Upper lobe of right lung (tissue), 1 donor: ENCODE measurements at places on chromosomes 4 and X. TPM values are rescaled to one million over a fixed set of nuclear protein-coding genes. Genes with fewer than 3 reads are reported as not detected.

- H3K4me3 ChIP-seq: no peak overlapping the region
- H3K36me3 ChIP-seq: no peaks in the 10 kb centered on the region
- H3K4me1 ChIP-seq: no peaks in the 10 kb centered on the region
These were observed 125.1 kb upstream of the FRMPD4 start for GRCh38 chrX:12013211-12013618.

- no peaks in the 10 kb centered on the region for H3K4me1 ChIP-seq
- H3K4me3 ChIP-seq: no peak overlapping the region
- no peaks in the 10 kb centered on the region for H3K27me3 ChIP-seq
- H3K36me3 ChIP-seq: no peaks in the 10 kb centered on the region
- no peak for DNase-seq
- no peak overlapping the region for H3K27ac ChIP-seq
These were observed 230.7 kb upstream of the STK26 start for GRCh38 chrX:131792356-131792749.

DNA sequence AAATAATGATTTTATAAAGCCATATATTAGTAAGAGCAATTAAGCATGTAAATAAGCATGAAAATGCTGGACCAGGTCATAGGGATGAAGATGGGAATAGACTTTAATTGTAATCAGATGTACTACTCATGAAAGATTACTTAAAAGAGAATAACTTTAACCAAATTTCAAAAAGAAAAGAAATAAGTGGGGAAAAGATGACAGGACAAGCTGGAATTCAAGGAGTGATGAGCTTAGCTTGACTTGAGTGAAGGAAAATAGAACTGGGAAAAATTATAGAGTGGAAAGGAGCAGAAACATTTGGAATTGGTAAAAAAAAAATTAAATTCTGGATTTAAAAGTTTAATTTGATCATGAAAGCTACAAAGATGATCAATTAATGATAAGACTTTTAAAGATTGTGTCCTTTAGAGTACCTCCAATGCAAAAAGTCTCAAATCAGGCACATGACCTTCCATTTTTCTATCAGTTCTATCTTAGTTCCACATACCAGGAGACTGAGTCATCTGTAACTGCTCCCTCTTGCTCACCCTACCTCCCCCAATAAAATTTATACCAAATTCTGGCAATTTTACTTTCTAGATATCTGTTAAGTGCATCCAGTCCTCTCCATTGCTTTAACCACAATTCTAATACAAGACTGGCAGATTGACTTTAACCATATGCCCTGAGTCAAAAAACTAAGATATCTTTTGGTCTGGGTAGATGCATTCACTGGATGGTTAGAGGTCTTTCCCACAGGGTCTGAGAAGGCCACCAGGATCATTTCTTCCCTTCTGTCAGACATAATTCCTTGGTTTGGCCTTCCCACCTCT lies 56.4 kb upstream of the SLIT2 start:
- DNase-seq: no peak
- no peaks in the 10 kb centered on the region for H3K27me3 ChIP-seq
- H3K4me1 ChIP-seq: peaks cover 13% of the 10 kb centered on the region
- no peak overlapping the region for H3K27ac ChIP-seq

DNA sequence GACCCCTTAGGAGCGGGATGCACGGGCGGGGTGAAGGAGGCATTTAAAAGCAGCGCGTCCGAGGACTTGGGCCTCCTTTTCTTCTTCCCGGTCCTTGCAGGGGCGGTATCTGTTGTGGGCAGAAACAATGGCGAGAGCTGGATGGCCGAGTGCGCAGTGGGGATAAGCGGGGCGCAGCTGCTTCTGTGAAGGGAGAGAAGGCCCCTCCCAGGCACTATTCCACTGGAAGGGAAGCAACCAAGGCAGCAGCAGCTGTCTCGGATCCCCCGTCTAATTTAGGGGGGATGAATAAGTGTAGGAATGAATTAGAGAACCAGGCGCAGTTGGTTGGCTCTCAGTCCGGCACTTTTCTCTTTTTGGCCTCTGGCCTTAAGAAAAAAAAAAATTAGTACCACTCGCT lies 995 bp downstream of the SMARCA5 start:
- no peaks in the 10 kb centered on the region for H3K27me3 ChIP-seq
- peak; percentile 68 for DNase-seq
- H3K4me3 ChIP-seq: peak overlapping the region; percentile 82
- peaks cover 32% of the 10 kb centered on the region for H3K4me1 ChIP-seq
- peaks cover 24% of the 10 kb centered on the region for H3K36me3 ChIP-seq

- H3K4me1 ChIP-seq: no peaks in the 10 kb centered on the region
- H3K4me3 ChIP-seq: no peak overlapping the region
- no peak overlapping the region for H3K27ac ChIP-seq
- H3K36me3 ChIP-seq: no peaks in the 10 kb centered on the region
- H3K27me3 ChIP-seq: no peaks in the 10 kb centered on the region
These were observed 85.7 kb downstream of the MFAP3L start for GRCh38 chr4:169940460-169940859.

- no peaks in the 10 kb centered on the region for H3K36me3 ChIP-seq
- DNase-seq: no peak
- H3K4me1 ChIP-seq: no peaks in the 10 kb centered on the region
- no peak overlapping the region for H3K4me3 ChIP-seq
- no peaks in the 10 kb centered on the region for H3K27me3 ChIP-seq
- no peak overlapping the region for H3K27ac ChIP-seq
These were observed 931.7 kb downstream of the CENPC start for GRCh38 chr4:66613591-66613990.

DNA sequence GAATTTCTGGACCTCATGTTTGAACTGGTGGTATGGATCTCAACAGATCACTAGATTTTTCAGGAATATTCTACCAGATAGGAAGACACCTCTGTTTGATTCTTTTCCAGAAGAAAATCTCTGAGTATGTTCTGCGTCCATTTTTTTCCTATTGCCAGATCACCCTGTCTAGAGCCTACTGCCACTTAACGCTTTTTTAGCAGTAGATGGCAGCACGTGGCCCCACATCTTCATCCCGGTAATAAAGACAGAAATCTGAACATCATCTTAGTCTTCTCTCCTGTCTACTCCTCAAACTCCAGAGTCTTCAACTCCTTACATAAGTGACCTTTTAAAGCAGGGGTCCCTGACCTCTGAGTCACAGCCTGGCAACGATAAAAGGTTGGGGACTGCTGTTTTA lies 184.7 kb downstream of the TMA16 start:
- H3K36me3 ChIP-seq: no peaks in the 10 kb centered on the region
- DNase-seq: no peak
- no peaks in the 10 kb centered on the region for H3K27me3 ChIP-seq
- H3K4me3 ChIP-seq: no peak overlapping the region
- no peaks in the 10 kb centered on the region for H3K4me1 ChIP-seq
- H3K27ac ChIP-seq: no peak overlapping the region

DNA sequence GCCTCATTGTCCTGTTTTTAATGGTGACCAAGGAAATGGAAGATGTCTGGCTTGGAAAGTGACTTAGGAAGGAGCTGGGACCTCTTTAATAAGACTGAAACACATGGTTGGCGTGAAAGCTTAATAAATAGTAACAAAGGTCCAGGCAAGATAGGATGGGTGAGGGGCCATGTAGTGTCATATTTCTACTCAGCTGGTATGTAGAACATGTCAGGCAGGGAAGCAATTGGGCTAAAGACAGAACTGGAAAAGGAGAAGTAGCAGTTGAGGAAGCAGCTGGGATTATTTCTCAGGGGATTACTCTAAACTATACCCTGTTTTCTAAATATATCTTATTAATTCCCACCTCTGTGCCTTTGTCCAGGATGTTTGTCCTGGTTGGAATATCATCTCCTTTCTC lies 18.6 kb downstream of the ITGB1BP2 start:
- H3K36me3 ChIP-seq: no peaks in the 10 kb centered on the region
- no peak overlapping the region for H3K4me3 ChIP-seq
- no peaks in the 10 kb centered on the region for H3K27me3 ChIP-seq
- no peak overlapping the region for H3K27ac ChIP-seq
- DNase-seq: no peak

- H3K36me3 ChIP-seq: no peaks in the 10 kb centered on the region
- DNase-seq: no peak
- peak overlapping the region; percentile 9 for H3K27ac ChIP-seq
- peaks cover 90% of the 10 kb centered on the region for H3K4me1 ChIP-seq
- no peak overlapping the region for H3K4me3 ChIP-seq
- no peaks in the 10 kb centered on the region for H3K27me3 ChIP-seq
These were observed 26.0 kb downstream of the ADD1 start for GRCh38 chr4:2869659-2870058.

- DNase-seq: no peak
- H3K4me1 ChIP-seq: no peaks in the 10 kb centered on the region
- H3K27ac ChIP-seq: no peak overlapping the region
- H3K27me3 ChIP-seq: peaks cover 8% of the 10 kb centered on the region
These were observed 6.1 kb upstream of the RNF175 start for GRCh38 chr4:153765894-153766293.

Gene RHOH
- 8.8 TPM for total RNA-seq

Gene SMIM10
- 5.2 TPM for total RNA-seq

Gene PDCL2
- not detected for total RNA-seq

Gene S100P
- total RNA-seq: 3.6 TPM
